ENCODE measurements at places on chromosomes 12 and 14.

DNA sequence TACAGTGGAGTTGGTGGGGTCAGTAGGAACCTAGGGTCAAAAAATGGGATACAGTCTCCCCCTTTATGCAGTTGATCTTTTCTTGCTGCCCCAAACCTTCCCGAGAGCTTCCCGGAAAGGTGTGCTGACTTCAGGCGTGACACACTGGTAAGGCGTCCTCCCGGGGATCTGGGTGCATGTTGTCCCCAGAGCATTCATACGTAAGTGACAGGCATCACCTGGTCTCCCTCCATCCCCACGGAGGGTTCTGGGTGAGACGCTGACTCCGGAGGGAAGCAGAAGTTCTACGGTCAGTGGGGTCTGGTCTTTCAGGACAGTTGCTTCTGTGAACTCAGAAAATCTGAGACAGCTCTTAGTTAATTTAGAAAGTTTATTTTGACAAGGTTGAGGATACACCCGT lies 159.6 kb upstream of the RTL1 start:
- no peak for DNase-seq

DNA sequence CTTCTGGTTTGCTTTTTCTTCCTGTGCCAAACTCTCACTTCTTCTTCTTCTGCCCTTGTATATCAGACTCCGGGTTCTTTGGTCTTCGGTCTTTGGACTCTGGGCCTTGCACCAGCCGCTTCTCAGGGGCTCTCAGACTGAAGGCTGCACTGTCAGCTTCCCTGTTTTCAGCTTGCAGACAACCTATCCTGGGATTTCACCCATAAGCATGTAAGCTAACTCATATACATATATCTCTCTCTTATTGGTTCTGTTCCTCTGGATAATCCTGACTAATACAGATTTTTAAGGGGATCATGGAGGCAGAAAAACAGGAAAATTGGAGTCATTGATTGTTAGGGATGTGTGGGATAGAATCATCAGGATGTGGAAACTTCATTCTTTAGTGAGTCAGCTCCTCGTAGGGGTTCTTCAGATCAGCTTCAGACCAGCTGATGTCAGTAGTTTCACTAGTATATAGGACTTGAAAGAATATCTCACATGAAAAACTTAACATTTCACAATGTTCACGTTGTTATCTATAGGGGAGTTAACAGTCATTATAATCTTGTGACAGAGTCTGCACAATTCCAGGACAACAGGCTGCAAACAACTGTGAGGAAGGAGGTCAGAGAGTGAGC lies 102.9 kb downstream of the RASSF9 start:
- DNase-seq: no peak

DNA sequence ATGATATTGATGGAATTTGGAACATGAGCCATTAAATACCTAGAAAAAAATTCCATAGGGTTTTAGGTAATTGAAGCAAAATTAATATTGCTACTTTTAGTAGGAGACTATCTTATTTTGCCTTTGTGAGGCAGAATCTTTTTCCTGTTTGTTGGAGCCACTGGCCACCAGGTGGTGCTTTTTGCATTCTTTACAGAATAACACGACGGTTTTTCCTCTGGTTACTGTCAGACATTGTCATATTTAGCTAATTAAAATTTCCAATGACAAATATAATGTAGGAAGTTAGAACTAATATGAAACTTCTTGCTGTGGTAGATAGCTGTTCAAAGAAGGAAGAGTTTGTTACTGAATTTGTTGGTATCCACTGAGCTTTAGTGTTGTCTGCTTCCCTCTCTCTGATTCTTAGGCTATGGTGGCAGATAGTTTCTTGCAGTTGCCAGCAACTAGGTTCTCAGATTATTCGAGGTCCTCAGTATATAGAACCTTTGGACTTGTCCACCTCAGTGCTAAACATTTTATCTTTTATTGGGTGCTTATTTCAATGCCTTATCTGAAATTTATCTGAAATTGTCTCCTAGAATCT lies 25.7 kb downstream of the RAB21 start:
- no peak for DNase-seq

DNA sequence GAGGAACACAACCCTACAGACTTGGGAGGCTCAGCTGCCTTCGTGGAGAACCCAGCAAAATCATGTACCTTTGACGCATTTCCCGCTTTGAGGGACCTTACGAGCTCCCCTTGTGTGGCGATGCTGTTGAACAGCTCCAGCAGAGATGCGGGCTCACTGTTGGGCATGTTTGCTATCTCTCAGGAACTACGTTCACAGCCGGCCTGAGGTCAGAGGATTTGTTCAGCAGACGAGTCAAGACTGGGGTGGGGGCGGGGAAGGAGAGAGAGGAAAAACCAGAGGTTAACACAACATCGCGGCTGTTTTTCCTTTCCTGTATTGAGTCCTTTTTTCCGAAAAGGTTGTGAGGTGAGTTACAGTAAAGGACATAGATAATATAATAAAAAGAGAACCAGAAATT lies 45.9 kb downstream of the SLC25A47 start:
- DNase-seq: no peak

DNA sequence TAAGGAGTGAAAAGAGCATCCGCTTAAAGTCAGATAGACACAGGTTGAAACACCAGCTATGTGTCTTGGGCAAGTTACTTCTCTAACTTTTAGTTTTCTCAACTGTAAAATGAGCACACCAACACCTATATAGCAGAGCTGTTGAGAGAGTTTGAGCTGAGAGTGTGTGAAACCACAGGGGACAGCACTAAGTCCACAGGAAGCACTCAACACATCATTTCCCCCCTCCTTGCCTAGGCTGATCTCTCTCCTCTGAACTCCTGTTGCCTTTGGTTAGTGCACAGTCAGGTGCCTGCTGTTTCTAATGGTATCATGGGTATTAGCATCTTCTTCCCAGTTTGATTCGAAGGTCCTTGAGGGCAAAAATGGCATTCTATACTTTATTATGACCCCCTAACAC lies 176.7 kb downstream of the DPF3 start:
- no peak for DNase-seq

DNA sequence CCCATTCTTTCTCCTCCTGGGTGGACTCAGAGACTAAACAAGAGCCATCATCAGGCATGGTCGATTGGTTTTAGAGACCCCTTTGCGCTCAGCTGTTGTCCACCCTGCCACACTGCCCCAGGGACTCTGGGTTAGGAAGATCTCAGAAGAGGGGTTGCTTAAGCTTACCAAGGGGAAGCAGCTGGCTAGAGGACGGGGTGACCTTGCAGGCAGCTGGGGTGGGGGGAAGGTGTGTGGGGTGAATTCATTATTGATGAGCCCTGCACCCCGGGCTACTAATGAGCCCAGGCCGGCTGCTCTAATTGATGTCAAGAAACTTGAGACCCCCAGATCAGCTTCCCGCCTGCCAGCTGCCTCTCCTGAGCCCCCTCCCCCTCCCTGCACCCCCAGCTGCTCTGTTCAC lies 8.7 kb upstream of the ZNF385A start:
- no peak for DNase-seq
